Stimulated activated CD8-positive, alpha-beta memory T cell treated with anti-CD3 and anti-CD28 coated beads, Interleukin-4, amount 100 ng/mL, for 48 hours (primary cell): ENCODE measurements at places on chromosomes 3 and 15.

DNA sequence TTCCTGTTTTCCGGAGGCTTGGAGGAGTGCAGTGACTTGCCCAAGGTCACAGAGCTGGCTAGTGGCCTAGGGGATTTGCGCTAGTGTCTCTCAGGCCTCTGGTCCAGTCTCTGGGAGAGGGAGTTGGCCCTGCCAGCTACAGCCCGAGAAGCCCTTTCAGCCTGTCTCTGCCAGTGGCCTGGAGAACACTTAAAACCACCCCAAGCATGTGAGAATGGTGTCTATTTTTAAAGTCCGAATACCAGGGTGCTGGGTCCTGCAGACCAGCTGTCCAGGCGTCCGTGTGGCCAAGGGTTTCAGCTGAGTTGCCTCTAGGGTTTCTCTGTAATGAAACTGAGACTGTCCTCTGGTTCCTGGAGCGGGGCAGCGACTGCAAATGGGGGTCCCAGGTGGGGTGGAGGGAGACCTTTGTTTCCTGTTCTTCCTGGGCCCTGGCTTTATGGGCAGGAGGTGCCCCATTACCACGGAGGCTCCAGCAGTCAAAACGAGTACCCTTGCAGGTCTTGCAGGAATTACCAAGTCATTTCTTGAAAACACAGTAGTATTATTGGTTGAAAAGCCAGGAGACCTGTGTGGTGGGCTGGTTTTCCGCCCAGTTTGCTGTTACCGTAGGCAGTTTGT lies 2.2 kb downstream of the CAND2 start:
- DNase-seq = no peak

GRCh38 chr3:191382661-191383060 lies 52.3 kb upstream of the UTS2B start:
- no peak for DNase-seq

DNA sequence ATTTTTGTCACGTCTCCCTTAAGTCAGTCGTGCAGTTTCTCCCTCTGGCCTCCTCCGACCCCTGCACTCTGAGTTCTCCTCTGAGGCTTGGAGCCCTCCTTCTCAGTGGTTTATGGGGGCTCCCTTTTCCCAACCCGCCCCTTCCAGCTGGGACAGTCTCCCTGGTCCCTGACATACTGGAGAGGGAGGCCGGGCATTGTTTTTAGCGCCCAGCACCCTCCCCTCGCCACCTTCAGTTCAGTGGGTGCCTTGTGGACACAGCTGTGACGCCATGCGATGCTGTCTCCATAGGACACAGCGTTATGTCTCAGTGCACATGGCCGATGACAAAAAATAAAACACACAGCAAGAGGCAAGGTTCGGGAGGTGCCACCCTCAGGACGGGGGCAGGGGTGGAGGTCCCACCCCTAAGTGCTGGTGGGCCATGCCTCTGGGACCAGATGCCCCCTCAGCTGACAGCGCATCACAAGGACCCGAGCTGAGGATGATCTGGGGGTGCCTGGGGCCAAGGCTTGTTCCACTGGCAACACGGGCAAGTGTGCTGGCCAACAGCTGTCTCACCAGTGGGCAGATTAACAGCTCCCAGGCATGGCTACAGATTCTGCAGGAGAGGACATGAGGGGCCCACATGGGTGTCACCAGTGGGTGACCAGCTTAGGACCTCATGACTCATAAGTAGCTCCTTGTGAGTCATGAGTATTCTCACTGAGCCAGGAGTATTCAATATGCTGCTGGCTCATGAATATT lies 81.6 kb downstream of the PLXNA1 start:
- DNase-seq = no peak

DNA sequence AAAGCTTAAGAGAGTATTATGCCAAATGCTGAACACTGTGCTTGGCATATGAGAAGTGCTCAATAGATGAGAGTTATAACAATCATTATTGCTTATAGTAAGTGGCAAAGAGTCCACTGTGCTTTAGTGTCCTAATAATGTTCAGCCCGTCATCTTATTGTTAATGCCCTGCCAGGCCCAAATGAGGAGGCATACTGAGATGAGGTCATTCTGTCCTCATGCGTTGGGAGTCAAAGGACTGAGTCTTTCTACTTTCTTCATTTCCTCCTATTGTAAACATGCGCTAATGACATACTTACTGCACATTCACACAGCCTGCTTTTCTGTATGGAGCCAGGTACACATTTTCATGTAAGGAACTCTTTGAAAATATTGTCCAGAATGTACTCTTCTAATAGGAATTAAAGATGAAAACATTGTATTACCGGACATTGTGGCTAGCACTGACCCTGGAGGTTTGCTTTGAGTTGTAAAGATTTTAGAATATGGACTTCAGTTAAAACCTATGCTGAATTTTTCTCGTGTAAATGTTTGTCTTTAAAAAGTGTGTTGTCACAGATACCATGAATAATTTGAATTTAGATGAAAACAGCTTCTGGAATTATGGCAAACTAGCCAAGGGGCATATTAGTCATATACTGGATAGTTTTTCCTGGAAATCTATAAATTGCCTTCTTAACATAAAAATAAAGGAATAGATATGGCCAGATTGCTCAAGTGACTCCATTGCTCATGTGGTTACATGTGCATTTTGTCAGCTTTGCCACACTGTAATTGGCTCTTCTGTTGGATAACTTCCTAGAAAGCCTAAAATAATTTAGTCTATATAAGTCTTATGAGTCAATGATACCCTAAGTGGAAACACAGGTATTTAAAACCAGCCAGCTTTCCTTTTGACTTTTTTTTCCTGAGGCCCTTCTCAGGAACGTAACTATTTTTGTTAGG lies 38.3 kb downstream of the KBTBD12 start:
- DNase-seq = no peak

GRCh38 chr3:24199300-24199699 lies 254.2 kb downstream of the NR1D2 start:
- DNase-seq = no peak

- DNase-seq = no peak
These were observed 232.6 kb downstream of the MEX3B start for GRCh38 chr15:81813215-81813614.

DNA sequence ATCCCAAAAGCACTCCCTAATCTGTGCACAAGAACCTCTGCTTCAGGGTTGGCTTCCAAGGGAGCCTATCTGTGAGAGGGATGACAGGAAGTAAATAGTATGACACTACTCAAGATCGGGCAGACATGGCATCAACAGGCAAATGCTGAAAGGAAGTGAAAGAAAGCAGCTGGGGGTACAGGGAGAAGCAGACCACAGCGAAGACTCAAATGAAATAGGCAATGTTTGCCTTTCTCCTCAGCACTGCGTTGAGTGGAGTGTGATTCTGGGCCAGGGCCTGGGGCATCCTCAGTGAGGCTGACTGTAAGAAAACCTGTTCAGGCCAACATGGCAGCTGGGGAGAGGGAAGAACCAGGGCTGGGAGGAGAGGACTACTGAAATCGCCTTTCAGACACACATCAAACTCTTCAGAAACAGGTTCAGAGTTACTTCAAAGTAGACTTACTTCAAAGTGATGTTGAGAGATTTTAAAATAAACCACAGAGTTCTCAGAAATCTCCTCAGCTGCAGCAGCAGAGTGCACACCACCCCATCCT lies 96.6 kb downstream of the SLC9A9 start:
- DNase-seq = peak; percentile 51

- peak; percentile 44 for DNase-seq
These were observed 10.4 kb downstream of the SLITRK3 start for GRCh38 chr3:165185707-165186327.

DNA sequence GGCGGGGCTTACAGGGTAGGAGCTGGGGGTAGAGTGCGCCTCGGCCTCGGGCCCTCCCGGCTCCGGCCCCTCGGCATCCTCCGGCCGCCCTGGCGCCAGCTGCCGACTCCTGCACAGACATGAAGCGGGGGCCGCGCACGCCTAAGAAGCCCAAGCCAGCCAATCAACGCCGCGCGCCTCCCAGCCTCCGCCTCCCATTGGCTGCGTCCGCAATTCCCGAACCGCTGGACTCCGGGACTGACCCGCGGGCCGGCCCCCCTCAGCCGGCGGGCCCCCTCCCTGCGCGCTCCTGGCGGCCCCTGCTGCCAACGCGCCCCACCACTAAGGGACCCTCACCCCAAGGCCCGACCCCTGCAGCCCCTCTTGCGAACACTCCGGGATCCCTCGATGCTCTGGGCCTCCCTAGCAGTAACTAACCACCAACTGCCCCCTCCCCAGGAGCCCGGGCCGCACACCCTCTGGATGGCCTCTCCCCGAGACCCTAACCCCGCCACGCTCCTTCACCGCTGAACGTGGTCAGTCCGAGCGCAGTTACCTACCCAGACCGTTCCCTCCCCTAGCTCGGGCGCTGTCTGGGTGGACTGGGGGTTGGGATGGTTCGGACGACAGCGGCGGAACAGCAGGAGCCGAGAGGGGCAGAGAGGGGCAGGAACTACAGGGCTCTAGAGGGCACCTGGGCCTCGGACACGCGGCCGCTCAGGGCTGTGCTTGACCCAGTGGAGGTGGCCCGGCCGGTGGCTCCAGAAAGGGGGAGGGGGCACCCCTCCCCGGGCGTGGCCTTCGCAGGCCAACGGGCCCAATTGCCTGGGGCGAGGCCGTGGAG lies 5.0 kb downstream of the GATA2 start:
- DNase-seq = peak; percentile 65

GRCh38 chr3:56725175-56725574 lies 42.1 kb upstream of the TASOR start:
- peak; percentile 70 for DNase-seq

- DNase-seq = peak; percentile 78
These were observed 7.7 kb downstream of the CXCR6 start for GRCh38 chr3:45950686-45951600.

GRCh38 chr15:71422530-71423259 lies 307.4 kb downstream of the THSD4 start:
- DNase-seq = no peak

DNA sequence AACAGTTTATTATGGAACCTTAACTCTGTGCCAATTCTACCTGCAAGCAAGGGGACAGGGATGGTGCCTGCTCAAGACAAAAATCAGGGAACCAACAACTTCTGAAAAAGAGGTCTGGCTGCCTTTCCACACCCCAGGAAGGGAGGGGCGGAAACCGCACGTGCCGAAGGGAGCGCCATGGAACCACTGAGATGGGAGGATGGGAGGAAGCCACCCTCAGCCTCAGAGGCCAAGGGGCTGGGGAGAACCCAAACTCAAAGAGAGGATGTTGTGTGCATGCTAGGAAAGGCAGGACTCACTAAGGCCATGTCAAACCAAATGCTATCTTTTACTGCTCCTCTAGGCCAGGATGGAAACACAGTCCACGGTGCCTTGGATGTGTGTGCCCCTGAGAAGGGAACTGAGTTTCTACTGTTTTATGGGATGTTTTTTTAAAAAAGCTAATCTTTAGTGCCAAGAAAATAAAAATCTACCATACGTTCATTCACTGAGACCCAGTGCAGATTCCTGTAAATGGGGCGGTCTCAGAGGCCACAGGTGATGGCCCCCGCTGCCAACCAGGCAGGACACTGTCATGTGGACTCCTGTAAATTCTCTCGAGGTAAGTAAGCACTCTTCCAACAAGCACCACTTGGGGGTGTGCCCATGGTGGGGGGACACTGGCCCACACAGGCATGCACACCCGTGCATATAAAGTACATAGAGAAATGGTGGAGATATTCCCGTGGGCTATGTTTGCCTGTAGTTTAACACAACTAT lies 20.5 kb downstream of the SRPRB start:
- DNase-seq = no peak

DNA sequence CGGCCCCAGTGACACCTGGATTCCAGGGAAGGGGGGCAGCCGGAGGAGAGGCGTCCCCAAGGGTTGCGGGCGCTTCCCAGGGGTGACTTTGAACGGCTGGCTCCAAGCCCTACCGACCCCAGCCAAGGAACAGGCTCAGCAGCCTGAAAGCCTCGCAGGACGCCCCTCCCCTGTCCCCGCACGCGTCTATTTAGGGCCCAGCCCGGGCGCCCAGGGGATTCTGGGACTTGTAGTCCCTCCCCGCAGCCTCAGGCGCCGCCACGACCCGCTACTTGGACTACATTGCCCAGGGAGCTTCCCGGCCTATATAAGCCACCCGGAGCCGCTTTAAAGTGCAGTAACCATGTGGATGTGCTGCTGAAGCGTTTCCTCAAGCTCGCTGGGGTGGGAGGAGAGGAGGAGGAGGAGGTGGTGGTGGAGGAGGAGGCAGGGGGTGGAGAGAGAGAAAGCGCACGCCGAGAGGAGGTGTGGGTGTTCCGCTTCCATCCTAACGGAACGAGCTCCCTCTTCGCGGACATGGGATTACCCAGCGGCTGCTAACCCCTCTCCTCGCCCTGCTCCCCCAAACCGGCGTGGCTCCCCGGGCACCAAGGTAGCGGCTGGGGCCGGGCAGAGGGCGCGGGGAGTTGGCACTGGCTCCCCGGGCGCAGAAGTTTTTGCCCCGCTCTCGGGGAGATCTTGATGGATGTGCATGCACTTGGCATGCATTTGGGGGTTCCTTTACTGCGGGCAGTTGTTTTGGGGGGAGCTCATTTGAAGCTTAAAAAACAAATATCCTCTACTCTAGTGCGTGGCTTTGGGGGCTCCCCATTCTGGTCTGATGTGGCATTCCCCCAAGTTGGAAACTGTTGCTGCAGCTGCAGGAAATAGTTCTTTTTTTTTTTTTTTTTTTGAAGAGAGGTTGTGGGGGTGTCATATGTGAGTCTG lies at the start of gene ITPR1:
TSS of gene ITPR1 (plus strand) at position 335 of the 927 bp plus-strand sequence. CDS start 23,144 bp downstream, outside the sequence.
- DNase-seq = peak; percentile 98

- no peak for DNase-seq
These were observed 12.0 kb downstream of the ACVR2B start for GRCh38 chr3:38465588-38466154.

- DNase-seq = no peak
These were observed 22.9 kb downstream of the PDIA5 start for GRCh38 chr3:123089611-123090331.

GRCh38 chr3:183353421-183353820 lies 75.0 kb downstream of the MCF2L2 start:
- DNase-seq = no peak

GRCh38 chr3:58497097-58497496 lies 5.2 kb downstream of the KCTD6 start:
- DNase-seq = no peak

GRCh38 chr3:187821616-187822317 lies 76.5 kb upstream of the BCL6 start:
- no peak for DNase-seq

DNA sequence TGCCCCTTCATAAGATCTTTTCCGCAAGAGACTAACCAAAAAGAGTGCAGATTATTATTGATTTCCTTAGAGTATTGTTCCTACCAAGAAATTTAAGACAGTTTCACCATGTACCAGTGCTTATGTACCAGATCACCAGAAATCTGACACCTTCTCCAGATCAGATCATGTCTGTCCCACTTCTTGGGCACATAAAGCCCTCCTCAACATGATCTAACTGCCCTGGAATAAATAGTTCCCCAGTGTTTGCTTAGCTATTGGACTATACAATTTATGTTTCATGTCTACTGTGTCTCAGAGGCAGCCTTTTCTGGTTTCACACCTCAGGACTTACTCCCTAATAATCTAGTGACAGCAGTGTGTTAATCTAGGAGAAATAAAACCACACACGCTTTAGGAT lies 46.8 kb downstream of the NME9 start:
- no peak for DNase-seq

DNA sequence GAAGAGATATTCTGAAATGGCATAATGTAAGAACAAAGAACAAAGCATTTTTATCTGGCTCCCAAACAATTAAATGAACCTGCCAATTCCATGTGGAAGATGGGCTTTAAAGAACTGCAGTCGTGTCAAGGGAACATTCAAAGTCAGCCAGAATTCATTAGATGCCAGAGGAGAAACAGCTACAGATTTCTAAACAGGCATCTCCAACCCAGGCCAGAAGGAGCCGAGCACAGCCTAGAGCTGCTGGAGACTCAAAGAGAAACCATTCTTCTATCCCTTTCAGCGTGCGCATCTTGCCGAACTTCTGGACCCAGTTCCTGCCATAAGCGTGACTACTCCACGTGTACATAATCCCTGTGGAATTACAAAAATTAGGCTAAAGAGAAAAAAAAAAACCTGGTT lies 60.4 kb downstream of the MB21D2 start:
- DNase-seq = no peak
